ENCODE measurements at places on chromosomes 1 and 21.
A peak's percentile ranks its signal among the peaks of the same experiment; 100 is the strongest.

DNA sequence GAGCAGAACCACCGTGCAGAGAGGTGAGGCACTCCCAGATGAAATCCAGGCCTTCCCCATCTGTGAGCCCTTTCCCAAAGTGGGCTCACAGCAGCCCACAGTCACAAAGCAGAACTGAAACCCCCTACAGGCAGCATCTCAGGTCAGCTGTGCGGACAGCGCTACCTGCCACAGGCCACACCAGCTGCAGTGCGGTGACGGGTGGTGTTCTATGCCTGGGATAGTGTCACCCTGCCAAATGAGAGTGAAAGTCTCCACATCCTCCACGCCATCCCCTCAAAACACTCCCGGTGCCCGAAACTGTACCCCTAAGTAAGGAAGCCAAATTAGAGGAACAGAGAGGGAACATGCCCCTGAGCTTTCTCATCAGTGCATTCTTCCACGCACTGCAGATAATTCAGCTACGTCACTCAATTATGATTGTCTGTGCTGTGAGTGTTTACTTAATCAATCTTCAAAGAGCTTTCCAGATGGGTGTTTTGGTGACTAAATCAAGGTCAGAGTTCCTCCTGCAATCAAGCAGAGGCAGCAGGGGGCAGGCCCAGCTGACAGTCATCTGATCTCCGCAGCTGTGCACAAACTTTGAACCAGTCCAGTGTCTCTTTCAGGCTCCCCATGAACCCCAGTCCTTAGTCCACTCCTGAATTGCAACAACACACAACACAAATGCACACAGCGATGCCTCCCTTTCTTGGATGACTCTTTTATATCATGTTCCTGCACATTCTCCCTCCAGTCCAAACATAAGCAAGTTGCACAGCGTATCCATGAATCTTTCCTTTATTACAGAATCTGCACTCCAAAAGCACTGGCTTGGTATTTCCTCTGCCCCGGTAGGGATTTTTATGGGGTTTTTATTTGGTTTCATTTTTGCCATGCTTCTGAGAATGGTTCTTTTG lies 150.0 kb downstream of the TOMM20 start:
- peak; percentile 82 for DNase-seq

- DNase-seq: peak; percentile 59
Measured at GRCh38 chr1:205273551-205273982, 45.8 kb downstream of the TMCC2 start.

DNA sequence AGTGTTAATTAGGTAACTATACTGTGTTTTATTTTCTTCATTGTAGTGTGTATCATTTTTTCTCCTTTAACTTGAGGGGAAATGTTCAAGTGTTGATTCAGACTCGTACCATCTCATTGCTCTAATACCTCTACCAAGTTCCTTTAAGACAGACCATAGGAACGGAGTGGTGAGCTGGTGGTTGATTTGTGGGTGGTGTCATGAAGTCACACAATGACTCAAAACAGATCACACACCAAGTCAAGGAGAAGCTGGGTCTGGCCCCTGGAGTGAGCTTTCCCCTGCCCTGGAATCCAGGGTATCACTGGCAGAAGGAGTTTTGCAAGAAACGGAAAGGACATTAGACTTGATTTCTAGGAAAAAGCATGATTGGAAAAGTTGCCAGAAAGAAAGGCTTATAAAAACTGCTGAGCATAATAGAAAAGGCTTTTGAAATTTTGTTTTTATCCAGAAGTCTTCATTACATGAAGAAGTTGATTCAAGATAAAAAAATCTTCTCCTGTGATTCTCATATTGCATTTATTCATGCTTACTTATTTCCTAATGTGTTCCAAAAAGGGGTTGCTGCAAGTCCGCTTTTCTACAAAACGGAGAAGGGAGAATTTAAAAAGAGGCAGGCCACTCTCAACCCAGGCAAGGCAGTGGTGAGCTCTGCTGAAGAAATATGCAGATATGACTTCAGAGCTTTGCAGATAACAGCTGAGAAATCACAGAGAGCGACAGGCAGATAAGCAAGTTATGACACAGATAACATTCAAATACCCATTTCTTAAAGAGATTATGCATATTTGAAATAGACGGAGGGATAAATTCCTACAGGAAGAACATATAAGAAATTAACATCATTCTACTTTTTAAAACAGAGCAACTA lies 79.7 kb downstream of the TBX19 start:
- no peak for DNase-seq

- no peak for DNase-seq
Measured at GRCh38 chr1:219257751-219258150, 84.1 kb downstream of the LYPLAL1 start.

- peak; percentile 58 for DNase-seq
Measured at GRCh38 chr1:23102289-23102688, 66.4 kb downstream of the LUZP1 start.

DNA sequence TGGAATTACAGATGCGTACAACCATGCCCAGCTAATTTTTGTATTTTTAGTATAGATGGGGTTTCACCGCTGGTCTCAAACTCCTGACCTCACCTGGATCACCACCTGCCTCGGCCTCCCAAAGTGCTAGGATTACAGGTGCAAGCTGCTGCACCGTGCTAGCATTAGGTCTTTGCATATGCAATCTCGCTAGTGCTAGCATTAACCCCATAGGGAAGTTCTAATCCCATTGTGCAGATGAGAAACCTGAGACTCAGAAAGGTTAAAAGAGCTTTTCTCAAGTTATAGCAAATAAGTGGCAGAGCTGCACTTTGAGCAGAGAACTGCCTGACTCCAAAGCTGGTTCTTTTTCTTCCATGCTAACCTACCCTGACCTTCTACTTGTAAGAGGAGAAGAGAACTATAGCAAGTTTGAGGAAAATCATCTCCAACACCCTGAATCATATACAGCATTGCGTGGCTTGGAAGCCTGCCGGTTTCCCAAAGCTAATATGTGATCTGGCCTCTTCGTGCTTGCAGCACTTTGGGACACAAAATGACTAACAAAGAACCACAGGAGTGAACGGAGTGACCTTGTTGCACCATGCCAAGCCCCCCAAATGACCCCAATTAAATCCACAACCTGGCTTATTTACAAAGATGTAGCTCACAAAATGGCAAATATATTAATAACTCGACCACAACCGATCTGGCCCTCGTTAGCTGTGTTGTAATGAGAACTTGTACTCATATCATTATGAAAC lies 185.1 kb downstream of the TM2D1 start:
- peak; percentile 72 for DNase-seq

DNA sequence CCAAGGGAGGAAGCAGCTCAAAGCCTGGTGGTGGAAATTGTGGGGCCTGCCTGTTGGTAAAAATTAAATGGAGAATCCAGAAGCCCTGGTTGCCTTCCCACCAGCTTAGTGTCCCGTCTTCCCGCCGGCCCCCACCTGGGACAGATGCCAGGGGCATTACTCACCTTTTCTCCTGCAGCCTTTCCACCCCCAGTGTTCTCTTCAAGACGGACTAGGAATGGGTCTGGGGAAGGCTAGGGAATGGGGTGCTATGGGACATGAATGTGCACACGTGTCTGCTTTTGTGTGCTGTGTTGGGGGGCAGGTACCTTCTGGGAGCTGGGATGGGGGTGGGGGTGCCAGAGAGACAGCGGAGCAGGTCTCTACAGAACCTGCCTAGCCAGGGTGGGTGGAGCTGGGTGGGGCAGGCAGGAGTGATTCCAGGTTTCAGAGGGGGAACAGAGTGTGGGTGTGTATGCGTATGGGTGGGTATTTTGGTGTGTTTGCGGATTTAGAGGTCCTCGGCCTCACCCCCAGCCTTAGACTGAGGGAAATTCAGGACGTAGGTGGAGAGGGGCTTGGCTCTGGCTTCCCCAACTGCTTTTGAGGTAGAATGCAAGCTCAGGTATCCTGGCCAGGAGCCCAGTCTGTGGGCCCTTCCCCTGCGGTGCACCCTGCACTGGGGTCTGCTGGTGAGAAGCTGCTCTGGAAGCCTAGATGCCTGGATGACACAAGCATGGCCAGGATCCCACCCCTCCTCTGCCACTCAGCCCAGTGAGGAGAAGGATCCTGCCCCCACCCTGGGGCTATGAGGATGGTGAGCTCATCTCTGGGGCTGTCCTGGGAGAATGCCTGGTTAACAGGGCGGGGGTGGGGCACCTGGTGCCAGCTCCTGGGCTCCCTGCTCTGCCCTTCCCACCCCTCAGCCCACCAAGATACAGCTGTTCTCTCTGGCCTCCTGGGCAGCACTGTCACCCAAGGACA lies 7.8 kb downstream of the VANGL2 start:
- peak; percentile 45 for DNase-seq

DNA sequence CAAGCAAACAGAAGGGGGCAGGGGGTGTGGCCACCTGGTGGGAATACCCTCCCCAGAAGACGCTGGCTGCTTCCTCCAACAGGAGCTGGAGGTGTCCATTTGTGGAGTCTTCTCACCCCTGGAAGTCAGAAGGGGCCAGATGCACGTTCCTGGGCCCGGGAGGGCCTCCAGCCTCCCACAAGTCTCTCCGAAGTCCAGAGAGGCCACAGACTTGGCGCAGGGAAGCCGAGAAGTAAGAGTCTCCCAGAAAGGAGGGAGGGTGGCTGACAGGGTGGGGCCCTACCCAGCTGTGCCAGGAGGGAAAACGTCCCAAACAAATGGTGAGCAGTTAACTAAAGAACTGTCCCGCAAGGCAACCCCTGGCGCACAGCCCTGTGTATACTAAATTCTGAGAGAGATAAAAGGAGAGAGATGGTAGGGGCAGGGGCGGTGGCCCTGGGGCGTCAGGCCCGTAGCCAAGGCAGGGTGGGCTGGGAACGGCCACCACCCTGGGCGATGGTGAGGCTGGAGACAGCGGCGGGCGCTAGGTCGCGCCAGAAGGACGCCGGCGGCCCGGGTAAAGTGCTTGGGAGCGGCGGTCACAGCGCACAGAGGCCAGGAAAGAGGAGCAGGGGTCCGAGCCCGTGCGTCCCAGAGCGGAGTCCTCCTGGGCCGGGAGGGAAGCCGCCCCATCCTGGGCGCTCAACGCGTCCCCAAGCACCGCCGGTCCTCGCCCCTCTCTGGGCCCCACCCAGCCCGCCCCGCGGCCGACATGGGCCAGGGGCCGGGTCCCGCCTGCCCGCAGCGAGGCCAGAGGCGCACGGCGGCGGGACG lies 1.2 kb downstream of the CHD5 start:
- no peak for DNase-seq

DNA sequence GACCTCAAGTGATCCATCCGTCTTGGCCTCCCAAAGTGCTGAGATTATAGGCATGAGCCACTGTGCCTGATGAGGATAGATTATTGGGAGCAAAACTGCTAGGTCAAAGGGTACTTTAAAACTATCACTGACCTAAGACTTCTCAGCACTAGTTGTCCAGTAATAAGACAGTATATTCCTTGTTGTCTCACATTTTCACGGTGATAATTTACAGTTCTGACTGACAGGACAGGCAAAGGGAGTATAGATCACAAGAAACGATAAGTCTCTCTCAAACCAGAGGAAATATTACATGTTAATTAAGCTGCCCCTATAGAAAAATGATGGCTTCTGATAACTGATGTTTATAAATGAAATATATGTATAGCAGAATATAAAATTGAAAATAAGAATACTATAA lies 3.7 kb downstream of the MRPS14 start:
- DNase-seq: no peak
